Activated CD4-positive, alpha-beta T cell treated with anti-CD3 and anti-CD28 coated beads for 1 hour (primary cell): ENCODE measurements at places on chromosomes 1 and 21.
A peak's percentile ranks its signal among the peaks of the same experiment; 100 is the strongest.

GRCh38 chr1:231738554-231738953, 112.0 kb downstream of the DISC1 start:
- DNase-seq: no peak

GRCh38 chr1:48657413-48657812, 119.3 kb downstream of the BEND5 start:
- DNase-seq: no peak

DNA sequence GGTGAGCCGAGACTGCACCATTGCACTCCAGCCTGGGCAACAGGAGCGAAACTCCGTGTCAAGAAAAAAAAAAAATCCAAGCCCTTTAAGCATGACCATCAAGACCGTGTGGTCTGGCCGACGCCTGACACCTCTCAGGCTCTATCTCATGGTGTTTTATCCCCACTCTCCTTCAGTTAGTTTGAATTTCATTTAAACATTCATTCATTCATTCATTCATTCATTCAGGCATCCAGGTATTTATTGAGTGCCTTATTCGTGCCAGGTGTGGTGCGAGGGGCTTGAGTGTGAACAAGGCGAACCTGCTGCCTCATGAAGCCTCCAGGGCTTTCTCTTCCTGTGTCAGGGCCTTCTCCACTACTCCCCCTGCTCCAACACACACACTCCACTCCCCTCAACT, 22.6 kb upstream of the OPRD1 start:
- no peak for DNase-seq

DNA sequence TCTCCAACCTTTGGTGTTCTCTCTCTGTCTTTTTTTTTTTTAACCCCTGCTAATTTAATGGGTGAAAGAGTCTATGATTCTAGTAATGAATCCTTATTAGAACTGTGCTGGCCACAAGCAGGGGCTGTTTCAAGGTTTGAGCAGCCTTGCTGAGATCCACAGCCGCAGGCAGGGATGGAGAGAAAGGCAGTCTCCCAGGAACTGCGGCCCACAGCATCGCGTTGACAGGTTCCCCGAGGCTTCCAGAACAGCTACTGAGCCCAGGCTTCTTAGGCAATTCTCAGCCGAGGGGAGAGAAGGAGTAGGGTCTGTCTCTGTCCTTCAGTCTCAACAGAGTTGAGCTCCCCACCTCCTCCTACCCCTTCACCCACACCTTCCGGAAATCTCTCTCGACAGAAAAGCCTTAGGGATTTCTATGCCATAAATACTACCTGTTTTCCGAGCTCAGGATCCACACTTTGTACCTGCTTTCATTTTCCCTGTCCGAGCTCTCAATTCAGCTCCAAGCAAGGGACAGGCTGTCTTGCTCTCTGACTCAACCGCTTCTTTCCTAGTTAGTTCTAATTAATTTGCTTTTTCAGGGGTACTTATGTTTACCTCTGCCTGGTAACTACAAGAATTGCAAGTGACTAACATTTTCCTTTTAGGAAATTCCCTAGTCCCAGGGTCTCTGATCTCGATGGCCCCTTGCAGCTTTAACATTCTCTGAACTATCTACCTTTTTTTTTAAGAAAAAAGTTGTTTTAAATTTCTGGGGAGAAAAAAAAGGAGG, 6.7 kb upstream of the CASZ1 start:
- no peak for DNase-seq

- DNase-seq: no peak
These were observed 165.8 kb upstream of the HMCN1 start for GRCh38 chr1:185568155-185569123.

GRCh38 chr1:227849251-227849650, 33.8 kb downstream of the PRSS38 start:
- no peak for DNase-seq

- no peak for DNase-seq
These were observed 175.9 kb downstream of the LHX8 start for GRCh38 chr1:75310067-75310466.

DNA sequence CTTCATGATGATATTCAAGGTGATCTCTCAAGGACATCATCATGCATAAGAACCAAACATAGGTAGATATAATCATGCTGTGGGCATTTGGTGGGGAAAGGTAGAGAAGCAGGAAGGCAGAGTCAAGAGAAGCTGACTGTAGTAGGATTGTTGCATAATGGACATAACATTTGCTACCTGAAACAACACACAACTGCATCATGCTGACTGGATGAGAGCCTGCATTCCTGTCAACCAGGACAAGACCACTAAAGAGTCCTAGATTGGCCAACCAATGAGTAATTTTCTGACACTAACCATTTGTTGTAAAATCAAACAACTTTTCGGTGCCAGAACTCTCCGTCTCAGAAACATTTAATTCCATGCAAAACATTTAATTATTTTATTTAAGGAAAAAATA, 377.2 kb downstream of the PLPP3 start:
- DNase-seq: no peak

DNA sequence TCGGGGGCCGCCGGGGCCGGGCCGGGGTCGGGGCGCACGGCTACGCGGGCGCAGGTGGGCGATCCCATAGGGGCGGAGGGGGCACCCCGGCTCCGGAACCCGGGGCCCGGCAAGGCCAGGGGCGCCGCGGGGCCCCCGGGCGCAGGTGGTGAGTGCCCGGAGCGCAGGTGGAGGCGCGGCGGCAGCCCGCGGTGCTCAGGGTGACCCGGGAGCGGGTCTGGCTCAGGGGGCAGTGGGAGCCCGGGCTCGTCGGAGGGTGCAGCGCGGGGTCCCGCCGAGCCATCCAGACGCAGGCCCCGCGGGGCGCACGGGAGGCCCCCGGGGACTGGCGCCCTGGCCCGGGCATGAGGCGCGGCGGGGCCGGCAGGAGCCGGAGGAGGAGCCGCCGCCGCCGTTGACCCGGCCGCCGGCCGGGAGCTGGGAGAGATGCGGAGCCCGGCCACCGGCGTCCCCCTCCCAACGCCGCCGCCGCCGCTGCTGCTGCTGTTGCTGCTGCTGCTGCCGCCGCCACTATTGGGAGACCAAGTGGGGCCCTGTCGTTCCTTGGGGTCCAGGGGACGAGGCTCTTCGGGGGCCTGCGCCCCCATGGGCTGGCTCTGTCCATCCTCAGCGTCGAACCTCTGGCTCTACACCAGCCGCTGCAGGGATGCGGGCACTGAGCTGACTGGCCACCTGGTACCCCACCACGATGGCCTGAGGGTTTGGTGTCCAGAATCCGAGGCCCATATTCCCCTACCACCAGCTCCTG, 489 bp downstream of the CELSR2 start:
- DNase-seq: no peak

DNA sequence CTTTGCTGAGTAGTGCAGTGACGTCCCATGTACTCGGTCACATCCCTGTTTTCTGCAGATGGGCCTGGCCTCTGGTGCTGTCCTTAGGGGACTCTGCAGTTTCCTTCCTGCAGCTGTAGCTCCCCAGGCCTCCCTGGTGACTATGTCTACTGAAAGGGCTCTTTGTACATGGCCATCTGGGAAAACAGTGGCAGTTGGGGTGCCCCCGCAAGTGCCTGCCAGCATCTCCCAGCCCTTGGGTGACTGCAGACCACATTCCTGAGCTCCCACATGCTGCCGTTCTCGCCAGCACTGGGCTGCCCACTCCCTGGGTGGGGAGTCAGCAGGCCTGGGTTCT, 37.5 kb upstream of the KCNA10 start:
- no peak for DNase-seq

DNA sequence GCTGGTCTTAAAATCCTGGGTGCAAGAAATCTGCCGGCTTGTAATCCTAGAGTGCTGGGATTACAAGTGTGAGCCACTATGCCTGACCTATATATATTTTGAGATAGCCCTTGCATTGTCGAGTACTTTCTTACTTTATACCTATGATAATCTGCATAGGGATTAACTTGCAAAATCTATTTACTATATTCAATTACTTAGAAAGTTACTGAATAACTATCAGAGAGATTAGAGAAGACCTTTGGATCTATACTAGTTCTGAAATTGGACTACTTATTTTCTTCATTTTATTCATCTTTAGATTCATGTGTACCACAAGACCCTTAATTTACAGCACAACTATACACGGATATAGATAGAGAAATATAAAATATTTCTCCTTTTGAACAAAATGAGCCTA, 1766.0 kb downstream of the NCAM2 start:
- DNase-seq: no peak

- no peak for DNase-seq
These were observed 3.9 kb downstream of the PIGV start for GRCh38 chr1:26791626-26792025.

GRCh38 chr1:151536499-151536898, 3.6 kb upstream of the TUFT1 start:
- no peak for DNase-seq

- peak; percentile 45 for DNase-seq
These were observed 48.1 kb downstream of the CDC14A start for GRCh38 chr1:100400404-100400803.

- peak; percentile 32 for DNase-seq
These were observed 7.7 kb downstream of the PADI1 start for GRCh38 chr1:17212487-17213121.

- no peak for DNase-seq
These were observed 145.1 kb downstream of the NPHP4 start for GRCh38 chr1:5847013-5847659.

DNA sequence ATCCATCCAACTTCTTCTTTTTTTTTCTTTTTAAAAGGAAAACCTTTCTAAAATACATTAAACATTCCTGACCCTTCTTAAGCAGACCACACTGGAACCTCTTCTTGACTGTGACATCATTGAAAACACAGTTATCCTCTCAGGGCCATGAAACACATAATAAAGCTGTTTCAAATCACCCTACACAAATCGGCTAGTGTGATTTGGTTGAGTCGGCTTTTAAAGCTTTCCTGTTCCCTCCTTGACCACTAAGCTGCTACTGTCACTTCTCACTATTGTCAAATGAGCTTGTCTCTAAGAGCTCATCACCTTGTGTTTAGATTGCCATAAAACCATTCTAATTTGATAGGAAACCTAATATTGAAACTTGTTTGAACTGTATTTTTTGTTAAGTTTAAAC, 5.9 kb downstream of the USP24 start:
- no peak for DNase-seq

- DNase-seq: no peak
These were observed 57.1 kb upstream of the PPP2R5A start for GRCh38 chr1:212228076-212228475.

DNA sequence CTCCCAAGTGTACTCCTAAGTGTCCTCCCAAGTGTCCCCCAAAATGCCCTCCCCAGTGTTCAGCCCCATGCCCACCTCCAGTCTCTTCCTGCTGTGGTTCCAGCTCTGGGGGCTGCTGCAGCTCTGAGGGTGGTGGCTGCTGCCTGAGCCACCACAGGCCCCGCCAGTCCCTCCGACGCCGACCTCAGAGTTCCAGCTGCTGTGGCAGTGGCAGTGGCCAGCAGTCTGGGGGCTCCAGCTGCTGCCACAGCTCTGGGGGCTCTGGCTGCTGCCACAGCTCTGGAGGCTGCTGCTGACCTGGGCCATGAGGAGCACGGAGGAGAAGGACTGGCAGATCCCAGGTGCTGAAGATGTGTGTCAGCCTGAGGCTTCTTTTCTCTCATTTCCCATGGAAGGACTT, 993 bp downstream of the LCE5A start:
- no peak for DNase-seq

DNA sequence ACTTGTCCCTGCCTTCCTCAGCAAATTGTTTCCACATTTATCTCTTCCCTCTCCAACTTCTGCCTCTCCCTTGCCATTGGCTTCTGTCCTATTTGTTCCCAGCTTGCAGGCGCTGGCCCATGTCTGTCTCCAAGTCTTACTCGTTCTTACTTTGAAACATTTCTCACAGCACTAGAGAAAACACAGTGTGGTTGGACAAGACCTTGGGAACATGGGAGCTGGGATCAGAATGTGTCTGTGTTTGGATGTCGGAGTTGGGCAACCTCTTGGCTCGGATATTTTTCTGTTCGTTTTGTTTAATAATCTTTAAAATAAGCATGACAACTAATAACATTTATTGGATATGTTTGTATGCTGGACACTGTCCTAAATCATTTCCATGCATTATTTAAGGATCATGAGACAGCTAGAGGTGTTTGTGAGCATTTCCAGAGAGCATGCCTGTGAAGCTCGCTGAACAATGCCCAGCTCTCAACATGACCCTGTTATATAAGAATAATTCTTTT, 5.9 kb upstream of the BRWD1 start:
- no peak for DNase-seq

GRCh38 chr1:88043834-88044233, 640.2 kb upstream of the PKN2 start:
- DNase-seq: no peak

DNA sequence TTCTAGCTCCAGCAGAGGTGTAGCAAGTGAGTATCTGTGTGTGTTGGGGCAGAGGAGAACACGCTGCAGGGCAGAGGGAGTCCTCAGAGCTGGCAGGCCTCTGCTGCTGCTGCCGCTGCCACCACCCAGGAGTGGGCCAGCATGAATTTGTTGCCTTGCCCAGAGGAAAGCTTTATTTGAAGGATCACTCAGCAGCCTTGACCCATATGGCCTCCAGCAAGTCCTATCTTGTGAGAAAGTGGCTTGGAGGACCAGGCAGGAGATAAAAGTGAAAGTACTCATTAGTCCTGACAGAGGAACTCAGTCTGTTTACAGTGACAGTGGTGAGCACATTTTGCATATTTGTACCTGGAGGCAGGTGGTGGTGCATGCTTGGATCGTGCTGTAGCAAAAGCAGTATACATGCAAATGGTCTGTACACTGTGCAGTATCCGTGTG, 3.1 kb downstream of the TRAF5 start:
- DNase-seq: no peak

- no peak for DNase-seq
These were observed 10.3 kb upstream of the EVI5 start for GRCh38 chr1:92795166-92795565.

DNA sequence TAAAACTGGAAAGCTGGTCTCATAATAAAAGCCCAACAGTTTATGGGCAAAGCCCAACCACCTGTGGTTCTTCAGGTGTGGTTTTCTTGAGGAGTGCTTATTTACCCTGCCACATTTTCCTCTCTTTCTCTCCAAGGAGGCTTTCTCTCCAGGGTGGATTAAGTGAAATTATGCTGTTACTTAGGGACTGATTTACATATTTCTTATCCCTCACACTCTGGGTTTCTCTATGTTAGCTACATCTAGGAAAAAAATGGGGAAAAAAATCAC, 4.8 kb downstream of the TBX19 start:
- no peak for DNase-seq

DNA sequence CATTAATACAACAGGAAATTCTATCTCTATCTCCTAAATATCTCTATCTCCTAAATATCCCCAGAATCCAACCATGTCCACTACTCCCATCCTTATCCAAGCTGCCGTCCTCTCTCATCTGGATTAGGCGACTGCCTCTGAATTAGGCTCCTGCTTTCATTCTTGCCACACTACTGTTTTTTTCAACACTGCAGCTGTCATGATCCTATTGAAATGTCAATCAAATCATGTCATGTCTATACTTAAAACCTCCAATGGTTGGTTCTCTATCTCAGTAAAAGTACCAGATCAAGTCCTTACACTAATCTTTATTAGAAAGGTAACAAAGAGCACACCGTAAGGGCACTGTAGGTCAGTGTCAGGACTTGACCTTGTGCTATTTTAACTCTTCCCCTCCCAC, 82.0 kb upstream of the NFIA start:
- no peak for DNase-seq

GRCh38 chr1:191671236-191671635, 487.0 kb upstream of the RGS18 start:
- no peak for DNase-seq
